ENCODE measurements at places on chromosomes 7 and 10.

- no peak for DNase-seq
Observed at GRCh38 chr10:129908406-129908805, 55.7 kb downstream of the EBF3 start.

GRCh38 chr10:70557086-70557845 is 45.3 kb downstream of the PRF1 start:
- no peak for DNase-seq

- no peak for DNase-seq
Observed at GRCh38 chr10:101272229-101272868, 43.1 kb upstream of the LBX1 start.

GRCh38 chr7:100485471-100485876 is 1.7 kb downstream of the NYAP1 start:
- no peak for DNase-seq

DNA sequence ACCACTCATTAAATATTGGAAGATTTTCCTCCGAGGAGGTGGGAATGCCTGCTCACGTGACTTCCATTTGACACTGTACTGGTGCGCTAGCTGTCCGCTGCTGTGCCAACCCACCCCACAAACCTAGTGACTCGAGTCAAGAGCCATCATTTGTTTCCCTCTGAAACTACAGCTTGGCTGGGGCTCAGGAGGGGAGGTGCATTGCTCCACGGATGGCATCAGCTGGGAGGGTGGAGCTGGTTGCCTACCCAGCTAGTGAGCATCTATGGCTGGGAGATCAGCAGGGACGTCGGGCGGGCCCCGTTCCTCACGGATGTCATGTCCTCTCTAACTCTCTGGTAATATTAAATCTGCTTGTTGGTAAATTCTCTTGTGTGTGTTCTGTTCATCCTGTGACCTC is 9.5 kb upstream of the FOXL3 start:
- DNase-seq = no peak

- DNase-seq = no peak
Observed at GRCh38 chr7:18117482-18117881, 89.8 kb upstream of the PRPS1L1 start.

- no peak for DNase-seq
Observed at GRCh38 chr10:50600286-50600685, 23.5 kb downstream of the SGMS1 start.

- no peak for DNase-seq
Observed at GRCh38 chr10:21195252-21195651, 298.1 kb upstream of the NEBL start.

GRCh38 chr10:119375574-119376272 is 166.8 kb downstream of the RGS10 start:
- no peak for DNase-seq

- DNase-seq = no peak
Observed at GRCh38 chr7:73622527-73622908, 1.8 kb downstream of the MLXIPL start.

DNA sequence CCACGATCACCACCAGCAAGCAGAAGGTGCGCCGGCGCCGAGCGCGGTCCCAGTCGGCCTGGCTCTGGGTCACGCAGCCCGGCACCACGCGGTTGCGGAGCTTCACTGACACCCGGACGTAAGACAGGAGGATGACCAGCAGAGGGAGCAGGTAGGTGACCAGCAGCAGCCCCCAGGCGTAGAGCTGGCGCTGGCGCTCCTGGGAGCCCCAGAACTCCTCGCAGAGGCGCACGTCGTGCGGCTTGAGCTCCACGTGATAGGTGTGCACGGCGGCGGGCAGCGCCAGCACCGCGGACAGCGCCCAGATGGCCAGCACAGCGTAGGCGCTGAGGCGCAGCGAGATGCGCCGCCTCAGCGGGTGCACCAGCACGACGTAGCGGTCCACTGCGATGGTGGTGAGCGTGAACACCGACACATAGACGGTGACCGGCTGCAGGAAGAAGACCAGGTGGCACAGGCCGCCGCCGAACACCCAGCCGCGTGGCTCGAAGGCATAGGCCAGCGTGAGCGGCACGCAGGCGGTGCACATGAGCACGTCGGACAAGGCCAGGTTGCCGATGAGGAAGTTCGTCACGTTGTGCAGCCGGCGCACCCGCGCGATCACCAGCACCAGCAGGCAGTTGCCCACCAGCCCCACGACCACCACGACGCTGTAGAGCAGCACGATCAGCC is 920 bp downstream of the PRLHR start:
- no peak for DNase-seq

- no peak for DNase-seq
Observed at GRCh38 chr7:17521437-17521836, 223.0 kb downstream of the AHR start.

DNA sequence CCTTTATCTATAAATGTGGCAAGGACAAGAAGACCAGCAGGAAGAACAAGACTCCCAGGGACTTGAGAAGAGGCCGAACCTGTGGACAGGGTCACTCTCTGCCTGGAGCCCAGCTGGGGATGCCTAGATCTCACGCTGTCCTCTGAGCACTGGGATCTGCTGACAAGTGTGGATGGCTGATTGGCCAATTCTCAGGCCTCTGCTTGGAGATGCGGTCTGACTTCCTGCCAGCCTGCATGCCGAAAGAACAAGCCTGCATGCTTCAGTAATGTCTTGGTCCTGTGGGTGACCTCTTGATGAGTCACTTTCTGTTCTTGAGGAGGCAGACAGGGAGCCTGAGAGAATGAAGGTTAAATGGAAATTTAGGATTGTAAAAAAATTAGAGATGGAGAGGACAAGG is 84.7 kb downstream of the TMEM178B start:
- DNase-seq = no peak

- no peak for DNase-seq
Observed at GRCh38 chr7:45066409-45066808, 22.4 kb downstream of the NACAD start.

DNA sequence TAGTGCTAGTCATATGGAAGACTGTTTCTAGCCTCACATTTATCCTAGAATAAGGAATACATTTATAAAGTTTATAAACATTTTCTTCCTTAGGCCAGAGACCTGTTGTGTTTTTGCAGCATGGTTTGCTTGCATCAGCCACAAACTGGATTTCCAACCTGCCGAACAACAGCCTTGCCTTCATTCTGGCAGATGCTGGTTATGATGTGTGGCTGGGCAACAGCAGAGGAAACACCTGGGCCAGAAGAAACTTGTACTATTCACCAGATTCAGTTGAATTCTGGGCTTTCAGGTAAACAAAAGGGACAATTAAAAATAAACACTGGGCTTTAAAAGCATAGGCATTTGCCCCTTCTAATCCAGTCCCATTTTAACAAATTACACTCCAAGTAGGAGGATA is 4.2 kb downstream of the LIPF start:
- DNase-seq = no peak

DNA sequence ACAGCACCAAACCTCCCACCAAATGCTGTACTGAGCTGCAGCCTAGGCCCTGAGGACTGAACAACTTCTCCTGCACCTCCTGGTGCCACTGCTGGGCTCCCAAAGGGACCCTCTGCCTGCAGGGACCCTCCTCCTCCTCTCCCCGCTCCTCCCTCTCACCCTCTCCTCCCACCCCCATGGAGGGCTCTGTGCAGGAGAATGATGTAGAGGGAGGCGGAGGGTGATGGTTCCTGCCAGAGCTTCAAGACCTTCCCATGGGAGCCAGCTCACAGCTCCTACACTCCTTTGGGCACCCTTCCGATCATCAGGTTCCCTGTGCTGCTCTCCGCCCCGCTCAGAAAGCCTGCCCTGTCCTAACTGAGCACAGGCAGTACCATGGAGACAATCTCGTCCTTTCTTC is 97.7 kb downstream of the PRKAG2 start:
- no peak for DNase-seq

- DNase-seq = no peak
Observed at GRCh38 chr10:130372866-130373265, 236.7 kb downstream of the GLRX3 start.

DNA sequence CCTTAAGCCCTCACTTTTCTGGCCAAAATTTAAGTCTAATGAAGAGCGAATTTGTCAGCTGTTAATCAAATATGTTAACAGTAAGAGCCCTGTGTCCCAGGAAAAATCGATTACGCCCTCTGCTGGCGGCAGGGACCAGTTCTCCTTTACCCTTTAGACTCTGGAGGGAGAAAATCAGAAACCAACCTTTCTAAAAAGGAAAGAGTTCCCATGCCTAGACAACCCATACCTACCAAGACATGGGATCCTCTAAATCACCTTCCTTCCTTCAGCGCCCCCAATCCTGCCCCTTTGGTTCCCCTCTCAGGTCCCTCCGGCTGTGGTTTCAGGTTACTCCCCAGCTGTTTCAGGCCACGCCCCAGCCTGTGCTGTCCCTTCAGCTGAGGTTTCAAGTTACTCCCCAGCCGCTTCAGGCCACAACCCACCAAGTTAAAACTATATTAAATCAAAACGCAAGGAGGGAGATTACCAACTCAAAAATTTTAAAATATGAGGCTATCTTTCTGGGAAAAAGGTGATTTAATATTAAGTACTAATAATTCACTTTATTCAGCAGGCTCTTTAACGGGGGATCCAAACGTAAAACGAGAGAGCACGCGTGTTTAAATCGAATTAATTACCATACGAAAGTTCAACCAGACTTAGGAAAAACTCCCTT is 1.4 kb upstream of the AKR1B15 start:
- DNase-seq = peak; percentile 48

GRCh38 chr7:153190452-153190851 is 430.9 kb downstream of the ACTR3B start:
- peak; percentile 2 for DNase-seq

GRCh38 chr10:119653916-119654315 is 2.7 kb downstream of the BAG3 start:
- DNase-seq = no peak

DNA sequence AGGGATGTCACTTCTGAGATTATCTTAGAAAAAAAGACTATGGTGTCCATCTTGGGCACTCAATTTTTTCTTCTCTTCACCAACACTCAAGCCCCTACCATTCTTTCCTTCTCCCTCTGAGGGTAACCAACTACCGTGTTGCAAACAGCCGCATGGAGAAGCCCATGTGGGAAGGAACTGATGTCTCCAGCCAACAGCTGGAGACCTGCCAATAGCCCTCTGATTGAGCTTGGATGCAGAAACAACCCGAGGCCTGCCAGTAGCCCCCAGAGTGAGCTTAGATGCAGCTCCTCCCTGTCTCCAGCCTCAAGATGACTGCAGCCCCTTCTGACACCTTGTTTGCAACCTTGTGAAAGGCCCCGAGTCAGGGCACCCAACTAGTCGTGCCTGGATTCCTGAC is 36.4 kb upstream of the CHCHD3 start:
- no peak for DNase-seq

DNA sequence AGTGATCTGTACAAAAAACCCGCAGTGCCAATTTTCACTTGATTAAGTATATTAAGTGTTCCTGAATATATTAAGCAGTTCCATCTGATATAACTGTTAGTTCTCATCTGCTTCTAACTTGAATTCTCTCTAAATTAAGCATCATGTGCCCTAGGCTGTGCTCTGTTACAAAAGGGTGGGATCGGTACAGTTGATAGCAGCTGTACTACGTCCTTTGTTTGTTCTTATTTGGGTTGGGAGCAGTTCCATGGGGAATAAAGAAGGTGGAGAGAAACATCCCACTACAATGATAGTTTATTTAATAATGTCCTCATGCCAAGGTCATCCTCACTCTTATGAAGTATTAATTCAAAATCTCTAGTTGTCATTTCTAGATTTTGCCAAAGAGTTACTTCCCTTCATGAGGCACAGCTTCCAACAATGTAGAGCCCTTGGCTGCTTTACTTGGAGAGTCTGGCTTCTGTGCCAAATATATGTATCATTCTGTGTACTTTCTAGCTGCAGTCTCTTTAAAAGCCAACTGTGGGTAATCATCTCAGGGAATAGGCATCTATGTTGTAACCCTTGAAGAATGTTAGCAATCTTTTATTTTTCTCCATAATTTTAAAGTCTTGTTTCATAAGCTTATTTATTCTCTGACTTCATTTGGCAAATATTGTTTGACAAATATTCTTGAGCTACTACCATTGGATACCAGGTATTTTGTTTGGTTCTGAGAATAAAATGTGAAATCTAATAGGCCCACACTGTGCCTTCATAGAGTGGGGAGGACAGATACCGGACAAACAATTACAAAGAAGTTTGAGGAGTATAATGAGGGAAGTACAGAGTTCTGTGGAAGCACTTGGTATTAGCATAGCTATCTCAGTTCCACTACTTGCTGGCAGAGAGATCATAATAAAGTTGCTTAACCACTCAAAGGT is 22.4 kb upstream of the AHR start:
- DNase-seq = no peak

DNA sequence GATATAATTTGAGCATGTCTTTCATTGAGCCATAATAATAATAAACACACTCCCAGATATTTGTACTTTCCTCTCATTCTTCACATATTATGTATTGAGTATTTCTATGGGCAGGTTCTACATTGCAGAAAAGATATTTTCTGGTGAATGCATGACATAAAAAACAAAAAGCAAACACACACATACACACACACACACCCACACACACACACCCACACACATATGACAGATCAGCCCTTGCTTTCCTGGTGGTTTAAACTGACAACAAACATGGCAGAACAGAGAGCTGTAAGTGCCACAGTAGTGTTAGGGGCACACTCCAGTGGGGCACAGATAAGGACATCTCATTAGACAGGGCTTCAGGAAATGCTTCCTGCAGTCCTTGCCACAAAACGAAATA is 123.3 kb upstream of the LSM8 start:
- DNase-seq = no peak

- no peak for DNase-seq
Observed at GRCh38 chr7:84452618-84453017, 258.0 kb upstream of the SEMA3A start.

DNA sequence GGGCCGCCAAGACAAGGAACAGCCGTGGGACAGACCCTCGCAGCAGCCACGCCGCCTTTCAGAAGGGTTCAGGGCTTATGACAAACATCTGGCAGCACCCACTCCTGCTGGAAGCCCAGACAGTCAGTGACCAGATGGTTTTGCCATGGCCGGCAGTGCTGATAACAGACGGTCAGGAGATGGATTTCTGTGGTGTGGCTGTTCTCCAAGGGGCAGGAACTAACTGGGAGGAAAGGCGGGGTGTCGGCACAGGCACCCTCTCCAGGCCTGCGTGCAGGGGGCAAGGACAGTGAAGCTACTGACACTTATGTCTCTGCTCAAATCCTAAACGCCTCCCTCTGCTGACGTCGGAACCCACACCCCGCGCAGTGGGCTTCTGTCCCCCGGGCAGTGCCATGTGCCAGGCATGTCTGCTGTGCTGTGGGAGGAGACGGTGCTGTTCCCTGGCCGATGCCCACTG is 416.1 kb downstream of the DNAJB6 start:
- no peak for DNase-seq

- DNase-seq = no peak
Observed at GRCh38 chr7:4015996-4016395, 666.1 kb upstream of the FOXK1 start.
